ENCODE measurements at places on chromosomes 7 and 10. TPM values are rescaled to one million over a fixed set of nuclear protein-coding genes. Genes with fewer than 3 reads are reported as not detected.

HK1 gene
- total RNA-seq, result 32.4 TPM

CHN2 gene
- 11.0 TPM for total RNA-seq

BBIP1 gene
- total RNA-seq, result 6.3 TPM

CCDC172 gene
- total RNA-seq, result not detected

TMEM213 gene
- total RNA-seq, result not detected

ADRB1 gene
- total RNA-seq, result 0.52 TPM

GJD4 gene
- total RNA-seq, result 2.1 TPM

BHLHA15 gene
- not detected for total RNA-seq

Data from skeletal muscle tissue (tissue), 5 donors.